T-helper 2 cell (primary cell): ENCODE measurements at places on chromosomes 12 and 14.
A peak's percentile ranks its signal among the peaks of the same experiment; 100 is the strongest.

DNA sequence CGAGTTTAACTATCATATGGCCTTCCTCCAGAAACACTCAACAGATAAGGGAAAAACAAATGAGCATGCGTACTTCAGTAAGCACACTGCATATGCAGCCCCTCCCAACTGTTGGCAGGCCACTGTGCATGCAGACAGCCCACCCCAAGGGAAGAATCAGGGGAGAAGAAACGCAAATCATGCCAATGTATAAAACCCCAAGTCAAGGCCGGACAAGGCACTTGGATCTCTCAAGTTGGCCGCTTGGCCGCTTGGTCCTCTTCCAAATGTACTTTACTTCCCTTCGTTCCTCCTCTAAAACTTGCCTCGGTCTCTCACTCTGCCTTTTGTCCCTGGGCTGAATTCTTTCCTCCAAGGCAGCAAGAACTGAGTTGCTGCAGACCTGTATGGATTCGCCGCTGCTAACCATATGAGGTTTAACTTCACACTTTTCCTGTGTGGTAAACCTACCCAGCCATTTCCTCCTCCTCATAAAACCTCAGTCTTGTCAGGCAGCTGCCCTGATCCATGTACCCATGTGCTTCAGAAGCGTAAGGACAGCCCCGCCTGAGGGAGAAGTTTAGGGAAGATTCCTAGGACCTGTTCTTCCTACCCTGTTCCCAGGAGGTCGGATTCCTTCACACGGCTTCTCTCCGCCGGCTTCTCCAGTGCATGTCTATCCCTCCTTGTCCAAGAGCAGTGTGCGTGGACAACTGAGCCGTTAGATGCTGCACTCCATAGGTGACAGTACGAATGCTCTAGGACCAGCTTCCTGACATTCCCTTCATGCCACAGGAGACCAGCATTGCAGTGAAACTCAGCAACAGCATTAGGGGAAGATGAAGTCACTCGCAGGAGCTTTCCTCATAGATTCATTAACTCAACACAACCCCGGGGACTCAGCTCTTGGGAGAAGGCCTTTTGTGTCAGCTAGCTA lies 188.0 kb downstream of the MON2 start:
- DNase-seq: peak; percentile 43

DNA sequence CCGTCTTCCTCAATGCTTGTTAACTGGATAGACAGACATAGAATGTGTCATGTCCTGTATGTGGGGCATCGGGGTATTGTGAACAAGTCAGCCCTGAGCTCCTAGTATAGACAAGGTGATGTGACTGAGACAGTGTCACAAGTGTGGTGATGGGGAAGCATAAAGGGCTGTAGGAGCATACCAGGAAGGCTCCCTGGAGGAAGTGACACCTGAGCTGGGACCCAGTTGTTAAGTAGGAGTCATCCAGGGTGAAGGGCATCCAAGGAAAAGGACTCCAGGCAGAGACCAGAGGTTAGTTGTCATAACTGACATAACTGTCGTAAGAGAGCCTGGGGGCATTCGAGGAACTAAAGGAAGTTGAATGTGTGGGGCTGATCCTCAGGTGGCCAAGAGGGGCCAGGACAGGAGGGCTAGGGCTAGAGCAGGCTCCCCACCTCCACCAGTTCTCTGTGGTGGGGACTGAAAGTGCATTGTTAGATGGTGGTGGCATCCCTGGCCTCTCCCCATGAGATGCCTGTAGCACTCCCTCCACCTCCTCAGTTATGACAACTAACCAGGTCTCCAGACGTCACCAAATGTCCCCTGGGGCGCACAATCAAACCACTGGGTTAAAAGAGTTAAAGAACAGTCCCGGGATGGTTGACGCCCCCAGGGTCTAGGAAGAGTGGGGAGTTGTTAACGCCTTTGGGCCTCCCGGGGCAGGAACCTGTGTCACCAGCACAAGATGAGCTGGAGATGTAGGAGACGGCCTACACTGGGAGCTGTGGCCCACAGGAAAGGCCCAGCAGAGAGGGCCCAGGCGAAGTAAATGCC lies 2.4 kb downstream of the FICD start:
- DNase-seq: no peak

DNA sequence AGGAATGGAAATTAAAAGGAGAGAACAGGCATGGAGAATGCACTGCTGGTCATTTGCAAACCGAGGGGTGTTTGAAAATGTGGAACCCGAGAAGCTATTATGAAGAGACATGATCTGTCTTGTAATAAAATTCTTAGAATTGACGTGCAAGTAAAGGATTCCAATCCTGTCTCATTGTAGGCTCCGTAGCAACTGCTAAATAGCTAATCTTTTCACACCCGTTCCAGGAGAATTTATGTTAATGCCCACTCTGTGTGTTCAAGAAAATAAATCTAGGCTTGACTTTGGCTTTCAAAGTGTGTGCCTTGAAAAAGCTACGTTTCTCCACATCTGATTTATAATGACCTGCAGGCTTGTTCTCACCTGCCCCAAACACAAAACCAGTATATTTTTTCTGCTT lies 380.9 kb downstream of the GLT1D1 start:
- no peak for DNase-seq

DNA sequence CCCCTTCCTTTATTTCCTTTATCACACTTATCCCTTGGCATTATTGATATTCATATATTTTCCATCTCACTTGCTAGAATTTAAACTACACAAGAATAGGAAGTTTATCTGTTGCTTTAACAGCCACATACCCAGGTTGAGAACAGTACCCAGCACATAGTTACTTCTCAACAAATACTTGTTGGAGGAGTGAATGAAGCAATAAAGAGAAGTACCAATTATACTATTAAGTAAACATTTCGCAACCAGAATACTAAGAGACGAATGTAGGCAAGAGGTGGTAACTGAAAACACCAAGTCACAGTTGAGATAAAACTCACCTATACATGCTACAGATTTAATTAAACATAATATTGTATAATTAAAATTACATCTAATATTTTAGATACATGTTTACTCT lies 110.9 kb downstream of the FSCB start:
- DNase-seq: no peak

DNA sequence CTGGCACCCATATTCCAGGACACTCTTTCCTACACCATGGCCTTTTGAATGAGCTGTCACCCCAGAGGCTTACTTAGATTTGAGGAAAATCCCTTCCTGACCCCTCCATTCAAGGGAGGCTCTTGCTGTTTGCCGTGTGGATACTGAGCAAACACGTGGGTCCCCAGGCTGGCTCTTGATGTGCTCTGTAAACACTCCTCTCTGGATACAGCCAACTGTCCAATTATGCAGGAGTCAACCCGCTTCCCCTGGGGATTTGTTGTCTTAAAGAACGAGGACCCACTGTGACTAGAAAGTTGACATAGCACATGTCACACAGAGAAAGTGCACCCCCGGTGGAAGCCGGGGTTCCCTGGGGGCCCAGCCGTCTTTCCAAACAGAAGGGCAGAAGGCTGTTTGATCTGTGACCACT lies 75.8 kb upstream of the CEP83 start:
- no peak for DNase-seq

- no peak for DNase-seq
Measured at GRCh38 chr12:92675092-92675865, 27.5 kb upstream of the PLEKHG7 start.

DNA sequence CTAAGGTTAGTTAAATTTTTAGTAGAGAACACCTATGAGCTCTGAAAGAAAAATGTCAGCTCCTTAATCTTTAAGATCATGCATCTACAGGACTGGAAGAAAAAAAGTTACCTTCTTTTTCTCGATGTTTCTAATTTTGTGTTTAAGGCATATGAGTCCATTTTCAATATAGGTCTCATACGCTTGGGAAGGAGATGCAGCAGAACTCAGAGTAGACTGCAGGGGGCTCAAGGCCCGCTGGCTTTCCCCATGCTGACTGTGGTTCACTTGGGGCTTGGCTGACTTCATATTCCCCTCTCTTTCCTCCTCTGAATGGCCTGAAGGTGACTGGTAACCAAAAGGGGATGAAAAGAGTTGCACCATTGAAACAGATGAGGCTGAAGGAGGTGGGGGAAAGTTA lies 1.5 kb downstream of the CAPRIN2 start:
- DNase-seq: peak; percentile 24

DNA sequence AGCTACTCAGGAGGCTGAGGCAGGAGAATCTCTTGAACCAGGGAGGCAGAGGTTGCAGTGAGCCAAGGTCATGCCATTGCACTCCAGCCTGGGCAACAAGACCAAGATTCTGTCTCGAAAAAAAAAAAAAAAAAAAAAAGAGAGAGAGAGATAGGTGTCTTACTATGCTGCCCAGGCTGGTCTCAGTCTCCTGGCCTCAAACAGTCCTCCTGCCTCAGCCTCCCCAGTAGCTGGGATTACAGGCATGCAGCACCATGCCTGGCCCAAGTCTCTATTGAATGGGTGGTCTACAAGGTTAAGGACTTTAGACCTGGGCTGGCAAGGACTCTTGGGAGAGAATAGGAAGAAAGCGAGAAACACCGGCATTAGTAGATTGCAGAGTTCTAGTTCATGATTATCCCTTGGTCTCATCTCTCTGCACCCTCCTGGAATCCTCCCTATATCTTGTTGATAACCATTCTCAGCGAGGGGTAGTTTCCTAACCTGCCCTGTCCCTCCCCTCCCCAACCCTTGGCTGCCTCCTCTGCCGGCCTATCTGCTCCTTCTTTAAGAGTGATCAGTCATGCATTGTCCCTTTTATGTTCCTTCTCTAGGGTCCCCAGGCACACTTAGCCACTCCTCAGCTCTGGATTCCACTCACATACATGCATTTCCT lies 128.1 kb upstream of the MAP1LC3B2 start:
- no peak for DNase-seq

GRCh38 chr12:71710276-71711125 lies 24.6 kb downstream of the TMEM19 start:
- no peak for DNase-seq

DNA sequence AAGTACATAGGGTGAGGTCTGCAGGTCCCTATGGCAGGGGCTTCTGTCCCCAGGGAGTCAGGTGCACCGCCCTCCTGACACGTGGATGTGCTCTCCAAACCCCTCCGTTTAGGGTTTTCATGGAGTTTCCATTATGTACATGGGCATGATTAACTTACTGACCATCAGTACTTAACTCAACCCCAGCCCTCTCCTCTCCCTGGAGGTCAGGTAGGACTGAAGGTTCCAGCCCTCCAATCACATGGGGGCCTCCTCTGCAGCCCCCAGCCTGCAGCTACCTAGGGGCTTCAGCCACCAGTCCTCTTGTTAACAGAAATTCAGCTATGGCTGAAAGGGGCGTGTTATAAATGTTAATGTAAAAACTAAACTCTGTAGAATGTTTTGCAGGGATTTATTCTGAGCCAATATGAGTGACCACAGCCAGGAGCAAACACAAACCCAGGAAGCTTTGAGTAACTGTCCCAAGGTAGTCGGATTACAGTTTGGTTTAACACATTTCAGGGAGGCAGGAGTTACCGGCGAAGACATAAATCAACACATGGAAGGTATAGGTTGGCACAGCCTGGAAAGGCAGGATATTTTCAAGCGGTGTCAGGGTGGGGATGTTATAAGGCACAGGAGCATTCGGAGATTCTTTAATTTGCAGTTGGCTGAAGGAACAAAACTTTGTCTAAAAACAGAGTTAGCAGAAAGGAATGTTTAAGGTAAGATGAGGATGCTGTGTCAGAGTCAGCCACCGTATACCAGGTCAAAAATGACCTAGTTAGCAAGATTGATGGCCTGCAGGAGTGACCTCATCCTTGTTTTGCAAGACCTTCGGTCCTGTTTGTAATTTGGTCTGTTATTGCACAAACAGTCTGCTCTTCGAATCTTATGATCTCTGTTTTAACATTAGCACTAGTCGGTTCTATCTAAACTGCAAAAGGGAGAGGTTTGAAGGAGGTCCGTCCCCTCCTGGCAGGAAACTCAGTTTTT lies 75.2 kb downstream of the TNFAIP2 start:
- DNase-seq: no peak
